Foreskin keratinocyte (primary cell): ENCODE measurements at places on chromosomes 5 and 9. TPM values are rescaled to one million over a fixed set of nuclear protein-coding genes. Genes with fewer than 3 reads are reported as not detected.

DNA sequence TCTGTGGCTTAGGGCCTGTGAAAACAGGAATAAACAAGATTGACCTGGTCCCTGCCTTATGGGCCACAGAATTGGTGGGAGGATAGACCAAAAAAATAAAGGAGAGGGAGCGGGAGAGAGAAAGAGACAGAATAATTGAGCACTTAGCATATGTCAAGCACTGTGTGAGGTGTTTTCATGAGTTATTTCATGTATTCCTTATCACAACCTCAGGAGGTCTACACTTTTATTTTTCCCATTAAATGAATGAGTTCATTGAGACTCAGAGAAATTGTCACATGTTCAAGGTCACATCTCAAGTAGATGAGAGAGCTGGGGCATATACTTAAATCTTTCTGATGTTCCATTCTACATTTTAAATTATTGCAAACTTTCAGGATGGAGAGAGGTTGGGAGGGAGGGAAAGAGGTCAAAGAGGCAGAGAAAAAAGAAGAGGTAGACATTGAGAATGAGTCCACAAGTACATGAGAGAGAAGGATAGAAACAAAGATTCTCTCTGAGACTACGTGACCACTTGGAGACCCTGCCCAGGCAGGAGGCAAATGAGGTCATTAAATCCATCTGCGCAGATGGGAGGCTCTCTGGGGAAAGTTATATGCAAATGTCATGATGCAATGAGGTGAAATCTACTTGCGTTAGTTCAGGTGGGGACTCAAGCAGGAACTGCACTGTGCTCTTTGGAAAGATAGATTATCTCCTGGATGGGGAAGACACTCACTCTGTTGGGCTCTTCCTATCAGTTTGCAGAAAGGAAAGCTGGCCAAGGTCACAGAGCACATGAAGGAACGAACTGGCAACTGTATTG lies 241.5 kb downstream of the PAPPA start:
- no peak for DNase-seq

- DNase-seq, result no peak
These were observed 21.1 kb downstream of the ECPAS start for GRCh38 chr9:111463048-111463447.

DNA sequence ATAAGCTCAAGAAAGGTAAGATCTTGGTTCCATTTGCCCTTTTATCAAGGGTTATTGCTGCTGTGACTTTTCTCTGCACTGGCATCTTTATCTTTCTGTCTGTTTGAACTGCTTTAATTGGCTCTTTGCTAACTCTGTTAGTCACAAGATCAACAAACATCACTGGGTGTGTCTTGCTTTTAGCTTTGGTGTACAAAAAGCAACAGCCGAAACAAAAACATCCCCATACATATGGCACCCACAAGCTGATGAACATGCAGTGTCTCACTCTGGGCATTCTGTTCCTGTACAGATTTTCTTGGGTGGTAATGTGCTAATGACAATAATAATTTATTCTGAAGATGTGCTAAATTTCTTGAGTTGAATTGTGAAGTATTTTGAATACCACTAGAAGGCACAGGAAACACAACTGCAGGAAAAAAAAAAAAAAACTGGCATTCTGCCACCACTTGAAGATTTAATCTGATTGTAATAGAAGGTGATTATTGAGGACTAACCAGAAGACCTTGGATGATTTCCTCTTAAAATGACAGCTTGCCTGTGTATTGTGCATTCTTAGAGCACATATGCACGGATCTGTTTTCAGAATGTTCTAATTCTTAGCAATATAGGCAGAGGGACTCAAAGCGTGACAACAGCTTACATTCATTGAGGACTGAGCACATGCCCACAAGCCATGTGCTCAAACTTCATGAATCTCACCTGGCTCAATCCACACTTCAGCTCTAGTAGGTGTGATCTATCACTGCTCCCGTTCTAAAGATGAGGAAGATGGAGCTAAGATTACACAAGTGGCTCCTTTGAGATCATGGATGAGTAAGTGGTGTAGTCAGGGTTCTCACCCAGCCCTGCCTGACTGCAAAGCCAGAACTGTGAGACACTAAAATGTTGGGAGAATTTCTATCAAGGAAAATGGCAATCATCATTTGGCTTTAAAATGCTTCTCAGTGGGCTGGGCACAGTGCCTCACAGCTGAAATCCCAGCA lies 96.4 kb downstream of the EBF1 start:
- DNase-seq, result no peak

DNA sequence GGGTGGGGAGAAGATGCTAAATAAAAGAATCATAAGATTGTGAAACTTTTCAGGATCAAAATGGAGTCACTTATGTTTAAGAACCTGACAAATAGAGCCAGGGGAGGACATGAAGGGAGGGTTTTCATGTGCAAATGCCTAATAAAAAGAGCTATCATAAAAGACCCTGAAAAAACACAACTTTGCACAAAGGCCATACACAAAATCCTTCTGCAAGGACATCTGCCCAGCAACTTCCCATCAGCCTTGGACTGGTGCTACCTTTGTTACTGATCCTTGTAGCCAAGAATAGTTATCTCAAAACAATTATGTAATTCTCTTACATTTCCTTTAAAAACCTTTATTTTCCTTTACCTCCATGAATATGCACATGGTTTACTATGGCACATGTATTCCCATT lies 63.0 kb downstream of the APBA1 start:
- DNase-seq, result no peak

Gene PCDHA9
- total RNA-seq, result not detected in 2 replicates

Gene PCDHGB3
- 0.07 TPM in 1 of 2 replicates, not detected in the other for total RNA-seq

DNA sequence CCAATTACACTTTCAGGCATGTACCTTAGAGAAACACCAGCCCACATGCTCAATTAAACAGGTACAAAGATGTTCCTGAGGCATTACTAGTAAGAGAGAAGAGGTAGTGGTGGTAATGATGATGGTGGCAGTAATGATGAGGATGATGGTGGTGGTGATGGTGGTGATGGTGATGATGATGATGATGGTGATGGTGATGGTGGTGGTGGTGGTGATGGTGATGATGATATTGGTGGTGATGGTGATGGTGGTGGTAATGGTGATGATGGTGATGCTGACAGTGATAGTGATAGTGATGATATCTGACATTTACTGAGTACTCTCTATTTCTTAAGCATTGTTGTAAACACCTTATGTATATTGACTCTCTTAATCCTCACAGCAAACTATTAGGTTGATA lies 318.4 kb downstream of the NSG2 start:
- DNase-seq, result no peak

DNA sequence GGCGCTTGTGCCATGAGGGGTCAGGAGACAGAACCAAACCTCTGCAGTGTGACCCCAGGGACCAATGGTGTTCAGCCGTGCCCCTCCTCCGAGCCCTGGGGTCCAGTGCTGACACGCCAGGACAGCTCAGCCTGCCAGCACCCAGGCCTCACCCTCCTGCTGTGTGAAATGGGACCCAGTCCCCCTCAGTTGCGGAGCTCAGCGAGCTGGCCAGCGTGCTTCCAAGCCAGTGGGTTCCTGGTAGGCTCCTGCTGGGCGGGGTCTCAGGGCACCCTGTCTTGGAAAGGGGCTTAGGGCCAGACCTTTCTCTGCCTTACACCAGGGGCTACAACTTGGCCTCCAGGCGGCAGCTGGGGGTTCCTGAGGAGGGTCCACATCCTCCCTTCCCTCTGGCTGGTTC lies 4.4 kb downstream of the RNF44 start:
- DNase-seq, result no peak

- no peak for DNase-seq
These were observed 62.8 kb downstream of the CDKN2A start for GRCh38 chr9:21931428-21931827.

Gene SH3TC2
- 12.3 and 13.5 TPM in 2 replicates for total RNA-seq

Gene IFNB1
- not detected in 2 replicates for total RNA-seq

GRCh38 chr5:129080766-129081165 lies 13.8 kb upstream of the ISOC1 start:
- DNase-seq, result no peak
